ENCODE measurements at places on chromosomes 4 and X.

DNA sequence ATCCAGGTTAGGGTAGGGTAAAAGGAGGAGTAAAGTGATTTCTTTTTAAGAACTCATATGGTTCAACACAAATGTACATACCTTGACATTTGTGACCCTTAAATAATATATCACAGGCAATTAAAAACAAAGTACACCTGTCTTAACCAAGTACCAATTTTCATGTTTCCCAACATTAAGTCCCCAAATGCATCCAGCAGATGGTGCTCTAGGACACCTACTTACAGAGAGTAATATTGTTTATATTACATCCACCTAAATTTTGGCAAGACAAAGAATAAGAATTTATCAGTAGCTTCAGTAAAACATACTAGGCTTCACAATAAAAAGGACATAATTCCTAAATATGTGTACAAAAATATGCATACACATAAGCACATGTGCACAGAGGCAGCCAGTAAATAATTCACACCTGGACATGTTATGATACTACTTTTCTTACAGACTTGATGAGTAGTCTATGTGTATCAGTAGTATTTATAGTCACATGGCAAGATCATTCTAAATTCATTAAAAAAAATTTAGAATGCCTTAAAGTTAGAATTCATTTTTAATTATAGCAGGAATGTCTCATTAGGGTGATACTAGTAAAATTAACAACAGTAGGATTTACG lies 219.7 kb downstream of the DCLK2 start:
- no peak for DNase-seq

DNA sequence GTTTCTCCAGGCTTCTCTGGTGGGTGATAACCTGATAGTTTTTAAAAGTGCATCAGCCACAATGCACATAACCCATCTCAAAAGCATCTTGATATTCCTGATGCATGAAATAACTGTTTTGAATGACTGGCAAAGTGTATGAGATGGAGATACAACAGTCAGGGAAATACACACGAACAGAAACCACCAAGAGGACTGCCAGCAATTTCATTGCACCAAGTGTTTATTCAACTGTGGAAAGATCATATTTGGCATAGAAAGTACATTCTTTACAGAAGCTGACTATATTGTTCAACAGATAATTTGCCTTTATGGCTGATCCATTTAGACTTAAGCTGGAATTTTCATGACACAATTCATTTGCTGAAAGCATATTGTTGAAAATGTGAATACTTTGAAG lies 139.5 kb downstream of the SLIT2 start:
- DNase-seq, result peak; percentile 51

GRCh38 chrX:124818033-124818432 lies 471.7 kb downstream of the SH2D1A start:
- no peak for DNase-seq

DNA sequence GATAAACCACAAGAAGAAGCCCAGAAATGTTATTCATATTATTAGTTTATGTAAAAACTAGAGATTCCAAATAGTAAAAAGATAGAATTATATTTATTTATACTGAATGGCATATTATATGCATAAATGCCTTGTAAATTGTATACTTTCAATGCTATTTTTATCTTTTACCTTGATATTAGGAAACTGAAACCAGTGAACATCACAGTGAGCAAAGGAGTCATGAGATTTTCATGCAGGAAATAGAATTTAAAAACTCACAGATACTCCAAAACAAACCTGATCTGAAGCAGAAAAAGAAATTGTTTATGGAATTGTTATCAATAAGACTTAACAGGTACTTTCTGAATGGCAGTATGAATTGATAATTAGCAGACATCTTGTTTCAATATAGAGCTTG lies 207.3 kb upstream of the CENPE start:
- DNase-seq, result no peak

GRCh38 chrX:17298564-17298963 lies 76.4 kb upstream of the NHS start:
- no peak for DNase-seq

- no peak for DNase-seq
Observed at GRCh38 chr4:155568641-155569220, 97.9 kb upstream of the GUCY1A1 start.

- DNase-seq, result no peak
Observed at GRCh38 chr4:17418010-17418409, 93.9 kb downstream of the QDPR start.

GRCh38 chr4:181548873-181549575 lies 694.2 kb upstream of the TENM3 start:
- DNase-seq, result peak; percentile 55

- no peak for DNase-seq
Observed at GRCh38 chr4:187827631-187828030, 167.9 kb upstream of the ZFP42 start.

GRCh38 chr4:38563707-38564495 lies 100.1 kb upstream of the KLF3 start:
- no peak for DNase-seq

DNA sequence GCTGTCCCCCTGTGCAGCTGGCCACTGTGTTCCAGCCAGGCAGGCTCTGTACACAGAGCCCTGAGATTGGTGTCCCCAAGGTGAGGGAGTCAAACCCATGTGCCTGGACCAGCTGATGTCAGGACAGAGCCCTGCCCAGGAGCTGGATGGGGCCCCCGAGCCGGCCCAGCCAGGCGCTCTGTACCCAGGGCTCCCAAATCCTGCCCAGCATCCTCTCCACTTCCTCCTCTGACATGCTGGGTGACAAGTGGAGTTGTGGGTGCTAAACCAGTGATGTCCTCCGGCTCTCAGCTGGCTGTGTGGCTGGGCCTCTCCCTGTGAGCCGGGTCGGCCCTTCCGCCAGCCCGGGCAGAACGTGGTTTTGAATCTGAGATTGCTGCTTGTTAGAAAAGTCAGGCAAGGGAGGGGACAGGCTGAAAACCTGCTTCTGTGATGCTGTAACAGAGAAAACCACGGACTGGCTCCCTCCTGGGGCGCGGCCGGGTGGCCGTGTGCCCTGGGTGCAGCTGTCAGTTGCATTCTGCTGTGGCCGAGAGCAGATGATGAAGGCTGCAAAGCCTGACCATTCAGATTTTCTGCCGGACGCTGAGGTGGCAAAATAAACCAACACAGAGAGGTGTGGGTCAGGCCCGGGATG lies 7.9 kb upstream of the CPLX1 start:
- no peak for DNase-seq

GRCh38 chrX:55088795-55089489 lies at the start of gene PAGE2:
Gene PAGE2 (plus strand): TSS chrX:55089018. CDS start chrX:55090021, 1,003 bp downstream.
- no peak for DNase-seq

DNA sequence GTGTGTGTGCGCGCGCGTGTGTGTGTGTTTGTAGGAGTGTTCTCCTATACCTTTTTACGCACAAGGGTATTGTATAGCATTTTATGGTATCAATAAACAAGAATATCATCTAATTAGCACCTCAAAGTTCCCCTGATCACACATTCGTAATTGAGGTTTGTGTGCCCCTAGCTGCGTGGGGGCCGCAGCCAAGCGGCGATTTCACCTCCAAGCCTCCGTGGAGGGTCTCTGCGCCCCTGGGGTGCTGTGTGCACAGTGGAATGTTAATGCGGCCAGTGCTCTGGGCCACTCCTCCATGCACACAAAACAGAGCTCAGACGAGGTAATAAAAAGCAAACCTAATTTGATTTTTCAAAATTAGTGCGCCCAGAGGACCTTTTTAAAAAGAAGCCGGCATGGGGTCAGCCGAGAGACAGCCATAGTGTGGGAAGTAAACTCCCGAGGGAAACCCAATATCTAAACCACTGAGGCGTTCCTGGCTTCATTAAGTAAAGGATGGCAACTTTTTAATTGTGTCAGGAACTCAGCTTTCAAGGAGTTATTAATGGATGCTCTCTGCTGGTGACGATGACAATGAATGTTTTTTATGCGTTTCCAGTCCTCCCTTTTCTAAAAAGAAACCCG lies 110.6 kb downstream of the SORCS2 start:
- DNase-seq, result no peak

- DNase-seq, result no peak
Observed at GRCh38 chr4:174273930-174274329, 9.5 kb downstream of the FBXO8 start.

- DNase-seq, result no peak
Observed at GRCh38 chr4:61575796-61576195, 375.7 kb downstream of the ADGRL3 start.

DNA sequence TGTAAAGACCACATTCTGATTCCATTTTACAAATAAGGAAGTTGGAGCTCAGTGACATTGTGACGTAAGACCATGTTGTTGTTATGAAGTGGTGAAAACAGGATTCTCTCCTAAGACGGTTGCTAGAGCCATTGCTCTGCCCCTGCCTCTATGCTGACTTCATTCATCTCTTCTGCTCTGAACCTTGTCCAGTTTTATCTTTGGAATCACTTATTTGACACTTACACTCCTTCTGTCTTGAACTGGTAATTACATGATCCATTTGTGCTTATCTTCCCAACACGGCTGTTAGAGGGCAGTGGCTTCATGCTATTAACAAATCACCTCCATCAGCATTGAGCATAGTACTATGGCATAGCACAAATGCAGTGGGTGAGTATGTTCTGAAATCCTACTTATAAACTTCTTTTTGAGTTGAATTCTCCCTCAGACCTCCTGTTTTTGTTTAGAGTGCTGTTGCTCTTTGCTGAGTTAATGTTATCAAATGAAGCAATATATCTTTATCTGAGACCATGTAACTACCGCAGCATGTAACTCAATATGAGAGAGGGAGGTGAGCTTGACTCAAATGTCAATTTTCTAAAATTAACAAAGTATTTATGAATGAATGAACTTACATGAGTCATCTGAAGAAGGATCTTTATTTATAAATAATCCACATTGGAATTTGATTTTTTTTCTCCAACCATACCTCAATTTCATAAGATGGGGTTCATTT lies 177.8 kb downstream of the RASL11B start:
- no peak for DNase-seq

DNA sequence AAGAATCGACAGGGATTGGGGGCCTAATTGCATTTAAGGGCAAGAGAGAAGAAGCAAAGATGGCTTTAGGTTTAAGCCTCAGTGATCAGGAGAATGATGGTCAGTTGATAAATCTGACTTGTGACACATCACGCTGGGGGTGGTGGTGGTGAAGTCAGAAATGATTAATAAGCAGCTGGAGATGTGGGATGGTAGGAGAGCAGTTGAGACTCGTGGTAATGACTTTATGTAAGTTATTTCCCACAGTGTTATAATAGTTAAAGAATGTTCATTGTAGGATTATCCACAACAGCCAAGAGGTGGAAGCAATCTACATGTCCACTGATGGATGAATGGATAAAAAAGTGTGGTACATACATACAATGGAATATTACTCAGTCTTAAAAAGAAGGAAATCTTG lies 178.9 kb upstream of the GPC4 start:
- DNase-seq, result no peak

GRCh38 chr4:79979785-79980437 lies 93.1 kb downstream of the ANTXR2 start:
- DNase-seq, result no peak

DNA sequence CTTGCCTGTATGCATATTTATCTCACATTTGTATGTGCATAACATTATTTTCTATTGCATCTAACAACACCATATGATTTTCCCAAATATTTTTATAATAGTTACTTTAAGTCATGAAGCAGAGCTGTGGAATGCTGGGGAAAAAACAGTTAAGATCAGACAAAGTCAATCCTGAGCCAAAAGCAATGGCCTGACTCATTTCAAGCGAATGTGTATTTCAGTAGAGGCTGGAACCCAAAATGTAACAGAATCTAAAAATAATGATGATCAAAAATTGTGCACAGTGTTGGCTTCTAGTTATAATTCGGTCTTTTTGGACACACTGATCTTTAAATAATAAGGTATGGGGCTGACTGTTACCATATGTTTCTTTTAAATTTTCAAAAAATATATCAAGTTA lies 516.2 kb upstream of the ADGRL3 start:
- DNase-seq, result peak; percentile 77

- no peak for DNase-seq
Observed at GRCh38 chr4:139672732-139673131, 7.1 kb downstream of the MGST2 start.

- no peak for DNase-seq
Observed at GRCh38 chrX:44997888-44998287, 124.9 kb downstream of the KDM6A start.

GRCh38 chrX:12327836-12328235 lies 189.6 kb downstream of the FRMPD4 start:
- DNase-seq, result no peak

GRCh38 chr4:42845586-42845985 lies 46.9 kb upstream of the GRXCR1 start:
- no peak for DNase-seq

DNA sequence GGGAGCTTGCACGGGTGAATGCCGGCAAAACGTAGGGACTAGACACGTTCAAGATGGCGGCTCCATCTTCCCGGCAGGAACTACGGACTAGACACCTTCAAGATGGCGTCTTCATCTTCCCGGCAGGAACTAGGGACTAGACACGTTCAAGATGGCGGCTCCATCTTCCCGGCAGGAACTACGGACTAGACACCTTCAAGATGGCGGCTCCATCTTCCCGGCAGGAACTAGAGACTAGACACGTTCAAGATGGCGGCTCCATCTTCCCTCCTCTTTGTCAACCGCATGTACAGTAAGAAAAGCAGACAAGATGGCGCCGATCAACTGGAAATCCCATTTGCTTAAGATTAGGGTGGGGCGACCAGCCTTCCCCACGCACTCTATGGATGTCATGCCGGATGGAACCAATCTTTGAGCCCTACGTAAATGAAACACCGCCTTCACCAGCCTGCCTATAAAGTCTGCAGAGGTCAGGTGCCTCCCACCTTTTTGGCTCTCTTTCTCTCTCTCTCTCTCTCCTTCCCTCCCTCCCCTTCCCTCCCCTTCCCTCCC lies 222.4 kb downstream of the CRLF2 start:
- DNase-seq, result peak; percentile 93

- DNase-seq, result no peak
Observed at GRCh38 chr4:168622600-168622999, 125.7 kb downstream of the PALLD start.

- no peak for DNase-seq
Observed at GRCh38 chr4:39062770-39063097, 702 bp downstream of the KLHL5 start.

- no peak for DNase-seq
Observed at GRCh38 chrX:39854772-39855747, 242.7 kb downstream of the BCOR start.

- DNase-seq, result no peak
Observed at GRCh38 chr4:181140037-181140603, 1103.1 kb upstream of the TENM3 start.

DNA sequence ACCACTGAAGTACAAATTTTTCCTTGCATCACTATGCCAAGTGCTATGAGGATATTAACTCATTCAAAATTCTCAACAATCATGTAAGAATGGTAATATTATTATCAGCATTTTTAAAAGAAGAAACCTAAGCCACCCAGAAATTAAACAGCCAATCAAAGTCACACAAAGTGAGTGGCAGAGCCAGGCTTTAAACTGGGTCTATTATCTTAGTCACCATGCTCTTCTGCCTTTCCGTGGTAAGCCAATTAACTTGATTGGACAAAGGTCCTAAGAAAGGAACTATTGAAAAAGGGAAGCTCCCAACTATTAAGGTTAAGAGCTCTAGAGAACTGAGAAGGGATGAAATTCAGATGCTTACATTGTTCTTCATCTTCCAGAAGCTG lies 111.5 kb downstream of the ASB9 start:
- DNase-seq, result no peak

Measured in GM04503 (cell line).